Testis (tissue), 5 donors: ENCODE measurements at places on chromosomes 5 and 9. TPM values are rescaled to one million over a fixed set of nuclear protein-coding genes. Genes with fewer than 3 reads are reported as not detected.

DNA sequence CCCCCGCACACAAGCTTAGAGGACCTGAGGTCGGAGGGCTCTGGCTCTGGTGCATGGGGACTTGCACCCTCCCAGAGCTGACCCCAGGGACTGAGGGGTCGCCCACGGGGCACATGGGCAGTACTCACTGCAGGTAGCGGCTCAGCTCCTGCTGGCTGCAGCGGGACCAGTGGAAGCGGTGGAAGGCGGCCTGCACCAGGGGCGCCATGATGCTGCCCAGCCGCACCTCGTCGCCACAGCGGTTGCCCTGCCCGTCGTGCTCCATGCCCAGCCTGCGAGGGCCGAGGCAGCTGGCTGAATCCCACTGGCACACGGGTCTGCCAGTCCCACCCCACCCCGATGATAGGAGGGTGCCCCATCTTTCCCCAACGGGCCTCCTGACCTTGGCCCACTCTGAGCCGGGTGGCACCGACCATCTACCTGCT lies 93.8 kb downstream of the ZNF354C start:
- H3K36me3 ChIP-seq, result no peaks in the 10 kb centered on the region
- no peak for DNase-seq
- H3K27ac ChIP-seq, result no peak overlapping the region
- no peaks in the 10 kb centered on the region for H3K4me1 ChIP-seq
- H3K27me3 ChIP-seq, result no peaks in the 10 kb centered on the region

- H3K27me3 ChIP-seq, result no peaks in the 10 kb centered on the region
- peaks cover 20% of the 10 kb centered on the region for H3K4me1 ChIP-seq
- no peak overlapping the region for H3K27ac ChIP-seq
- H3K36me3 ChIP-seq, result no peaks in the 10 kb centered on the region
These were observed 31.1 kb upstream of the STXBP1 start for GRCh38 chr9:127580879-127581475.

S1PR3 gene
- 4.5 TPM for total RNA-seq

CDKN2B gene
- 28.7 TPM for total RNA-seq
